Sigmoid colon (tissue), 7 donors: ENCODE measurements at places on chromosomes 2 and 18. TPM values are rescaled to one million over a fixed set of nuclear protein-coding genes. Genes with fewer than 3 reads are reported as not detected.

- no peak for DNase-seq
Measured at GRCh38 chr2:75453384-75454240, 107.1 kb downstream of the EVA1A start.

- DNase-seq = no peak
Measured at GRCh38 chr2:149585166-149585885, 2.2 kb downstream of the MMADHC start.

DNA sequence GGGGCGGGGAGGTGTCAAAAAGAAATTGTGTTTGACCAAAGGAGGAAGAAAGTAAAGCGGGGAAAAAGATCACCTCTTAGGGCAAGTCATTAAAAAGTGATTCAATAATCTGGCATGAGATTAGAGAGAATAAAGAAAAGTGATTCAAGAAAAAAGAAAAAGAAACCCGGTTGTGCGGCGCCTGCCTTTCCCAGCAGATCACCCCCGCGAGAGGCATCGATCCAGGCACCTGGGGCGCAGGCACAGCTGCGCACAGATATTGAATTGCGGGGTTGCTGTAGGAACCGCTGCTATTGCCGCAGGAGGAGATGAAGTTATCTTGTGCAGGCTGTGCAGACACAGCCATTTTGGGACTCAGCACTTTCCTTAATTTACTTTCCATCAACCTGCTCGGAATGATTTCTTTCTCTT, 71.2 kb downstream of the PLB1 start:
- peak; percentile 61 for DNase-seq

DNA sequence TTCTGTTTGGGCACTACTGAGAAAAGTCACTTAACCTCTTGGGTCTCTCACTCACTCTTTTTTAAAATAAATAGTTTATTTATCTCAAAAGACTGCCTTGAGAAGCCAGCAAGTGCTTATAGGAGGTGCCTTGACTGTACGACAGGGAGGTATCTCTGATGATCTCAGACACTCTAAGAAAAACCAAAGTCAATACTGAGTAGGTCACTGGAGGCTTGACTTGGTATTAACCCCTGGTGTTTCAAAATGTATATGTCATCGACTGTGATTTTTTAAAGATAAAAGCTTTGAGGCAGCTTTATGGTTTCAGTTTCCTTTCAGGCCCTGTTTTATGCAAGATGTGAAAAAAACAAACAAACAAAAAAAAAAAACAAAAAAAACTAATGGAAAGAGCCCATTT, 33.7 kb downstream of the MREG start:
- no peak for DNase-seq

- DNase-seq = no peak
Measured at GRCh38 chr2:151297882-151298281, 8.4 kb upstream of the NMI start.

CCDC85A gene
- 3.6 TPM for total RNA-seq

GALNT5 gene
- total RNA-seq = under 0.01 TPM

DNA sequence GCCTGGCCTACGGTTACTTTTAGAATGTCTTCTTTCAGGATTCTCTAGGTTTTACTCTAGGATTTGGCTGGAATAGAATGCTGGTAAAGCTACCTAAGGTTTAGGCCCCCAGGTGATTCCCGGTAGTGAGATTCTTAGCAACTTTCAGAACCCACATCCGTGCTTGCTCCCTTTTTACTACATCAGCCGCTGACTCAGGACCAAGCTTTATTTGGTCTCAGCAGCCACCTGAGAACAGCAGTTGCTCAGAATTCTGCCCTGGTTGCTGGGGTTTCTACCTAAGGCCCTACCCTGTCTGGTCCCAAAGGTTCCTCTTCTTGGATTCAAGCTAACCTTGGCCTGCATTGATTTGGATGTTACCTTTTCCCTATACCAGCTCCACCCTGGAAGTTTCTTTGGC, 36.1 kb upstream of the NDUFV2 start:
- DNase-seq = no peak

DNA sequence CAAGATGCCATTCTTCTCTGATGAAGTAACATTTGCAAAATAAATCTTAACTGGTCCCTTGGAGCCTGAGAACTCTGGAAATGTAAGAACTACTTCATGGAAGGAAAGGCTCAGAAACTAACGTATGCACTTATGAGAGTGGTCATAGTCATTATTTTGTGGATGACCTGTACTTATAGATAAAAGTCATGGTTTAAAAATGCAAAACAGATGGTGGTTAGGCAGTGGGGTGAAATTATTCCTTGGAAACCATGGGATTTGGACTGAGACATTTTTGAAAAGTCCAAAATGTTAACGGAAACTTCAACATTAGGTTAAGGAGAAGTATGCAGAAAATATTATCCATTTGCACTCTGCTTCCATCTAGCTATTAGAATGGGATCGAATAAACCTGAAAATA, 223.0 kb downstream of the ICOS start:
- DNase-seq = no peak

ERBB4 gene
- total RNA-seq = 0.14 TPM

DNA sequence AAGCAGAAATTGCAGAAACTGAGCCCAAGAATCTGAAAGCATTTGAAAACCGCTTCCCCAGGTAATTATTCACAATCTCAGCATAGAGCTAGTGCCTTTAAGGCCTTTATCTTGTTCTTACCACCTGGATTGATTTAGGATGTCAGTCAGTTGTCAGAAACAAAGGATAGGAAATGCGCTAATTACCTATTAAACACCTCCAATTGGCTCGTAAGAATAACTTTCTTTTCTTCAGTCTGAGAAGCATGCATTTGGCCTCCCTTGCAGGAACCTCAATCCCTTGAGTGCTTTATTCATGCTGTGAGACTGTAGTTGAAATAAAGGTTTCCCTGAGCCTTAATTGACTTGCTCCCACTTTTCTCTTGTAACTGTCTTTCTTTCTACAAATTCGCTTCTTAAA, 400.3 kb upstream of the LRATD1 start:
- DNase-seq = no peak

DNA sequence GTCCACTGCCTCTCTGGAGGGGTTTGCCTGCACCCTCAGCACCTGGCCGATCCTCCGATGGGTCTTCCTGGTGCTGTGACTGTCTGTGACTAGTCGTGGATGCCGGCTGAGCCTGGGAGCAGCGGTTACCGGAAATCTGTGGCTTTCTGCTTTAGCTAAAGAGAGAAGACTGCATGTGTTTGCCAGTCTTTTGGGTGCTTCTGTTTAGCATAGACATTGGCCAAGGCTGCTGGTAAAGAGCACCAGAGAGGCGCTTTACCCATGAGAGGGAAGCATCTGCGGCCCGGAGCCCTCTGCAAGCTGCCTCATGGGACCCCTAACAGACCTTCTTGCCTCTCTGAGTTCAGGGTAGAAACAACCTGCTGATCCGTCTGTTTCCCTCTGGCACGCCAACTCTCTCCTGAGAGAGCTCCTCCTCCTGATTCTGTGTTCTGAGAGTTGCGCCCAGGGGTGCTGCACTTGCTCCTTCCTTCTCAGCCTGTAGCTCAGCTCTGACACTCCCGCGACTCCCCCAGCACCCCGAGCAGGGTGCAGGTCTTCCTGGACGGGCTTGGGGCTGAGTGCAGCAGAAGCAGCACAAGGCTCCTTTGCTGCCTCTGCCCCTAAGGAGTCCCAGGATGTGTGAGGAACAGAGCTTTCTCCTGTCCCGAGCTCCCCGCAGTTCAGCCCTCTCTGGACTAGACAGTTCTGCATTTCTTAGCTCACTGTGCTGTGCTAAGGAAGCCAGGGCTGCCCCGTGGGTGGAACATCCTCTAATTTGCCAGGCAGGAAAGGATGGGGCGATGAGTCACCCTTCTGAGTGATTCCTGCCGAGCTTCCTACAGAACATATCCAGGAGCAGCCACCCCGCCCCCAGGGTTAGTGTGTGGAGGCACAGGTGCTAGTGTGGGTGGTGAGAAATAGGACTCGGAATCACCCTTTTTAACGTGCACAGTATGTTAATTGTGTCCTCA, 203.2 kb downstream of the SH3RF3 start:
- peak; percentile 84 for DNase-seq

RTP5 gene
- total RNA-seq = not detected

- no peak for DNase-seq
Measured at GRCh38 chr2:215290980-215291599, 20.8 kb upstream of the ATIC start.

DNA sequence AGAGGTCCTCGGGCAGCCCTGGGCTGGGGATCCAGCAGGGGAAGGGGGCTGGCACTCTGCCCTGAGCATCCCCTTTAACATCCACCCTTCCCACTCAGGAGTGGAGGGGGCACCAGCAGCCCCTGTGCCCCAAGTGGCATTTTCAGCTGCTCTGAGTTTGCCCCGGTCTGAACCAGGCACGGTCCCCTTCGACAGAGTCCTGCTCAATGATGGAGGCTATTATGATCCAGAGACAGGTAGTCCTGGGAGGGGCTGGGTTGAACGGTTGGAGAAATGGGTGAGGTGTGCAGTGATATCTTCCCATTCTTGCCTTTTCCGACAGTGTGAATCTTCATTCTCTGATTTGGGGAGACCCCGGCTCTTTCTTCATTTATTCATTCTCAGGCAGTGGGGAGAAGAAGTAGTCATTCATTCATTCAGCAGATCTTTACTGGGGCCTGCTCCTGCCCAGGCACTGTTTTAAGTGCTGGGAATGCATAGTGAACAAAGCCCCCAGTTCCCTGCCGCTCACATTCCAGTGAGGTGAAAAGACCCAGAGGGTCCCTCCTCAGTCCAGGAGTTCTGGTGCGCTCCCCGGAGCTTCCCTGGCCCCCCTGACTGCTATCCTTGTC, 1.4 kb upstream of the KHK start:
- no peak for DNase-seq

TCF23 gene
- not detected for total RNA-seq

DNA sequence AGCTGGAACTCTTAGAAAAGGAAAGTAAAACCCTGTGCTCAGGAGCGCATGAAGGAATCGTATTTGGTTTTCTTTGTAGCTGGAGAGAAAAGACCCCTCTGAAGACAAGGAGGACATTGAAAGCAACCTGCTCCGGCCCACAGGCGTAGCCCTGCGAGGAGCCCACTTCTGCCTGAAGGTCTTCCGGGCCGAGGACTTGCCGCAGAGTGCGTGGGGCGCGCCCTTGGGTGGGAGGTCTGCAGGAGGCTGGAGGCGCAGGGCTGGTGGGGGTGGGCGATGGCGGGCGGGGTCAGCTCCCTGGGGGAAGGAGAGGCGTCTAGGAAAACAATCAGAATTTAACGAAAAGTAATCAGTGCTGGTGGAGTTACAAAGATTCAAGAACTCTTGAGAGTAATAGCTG, 72.8 kb downstream of the DYSF start:
- no peak for DNase-seq

DNA sequence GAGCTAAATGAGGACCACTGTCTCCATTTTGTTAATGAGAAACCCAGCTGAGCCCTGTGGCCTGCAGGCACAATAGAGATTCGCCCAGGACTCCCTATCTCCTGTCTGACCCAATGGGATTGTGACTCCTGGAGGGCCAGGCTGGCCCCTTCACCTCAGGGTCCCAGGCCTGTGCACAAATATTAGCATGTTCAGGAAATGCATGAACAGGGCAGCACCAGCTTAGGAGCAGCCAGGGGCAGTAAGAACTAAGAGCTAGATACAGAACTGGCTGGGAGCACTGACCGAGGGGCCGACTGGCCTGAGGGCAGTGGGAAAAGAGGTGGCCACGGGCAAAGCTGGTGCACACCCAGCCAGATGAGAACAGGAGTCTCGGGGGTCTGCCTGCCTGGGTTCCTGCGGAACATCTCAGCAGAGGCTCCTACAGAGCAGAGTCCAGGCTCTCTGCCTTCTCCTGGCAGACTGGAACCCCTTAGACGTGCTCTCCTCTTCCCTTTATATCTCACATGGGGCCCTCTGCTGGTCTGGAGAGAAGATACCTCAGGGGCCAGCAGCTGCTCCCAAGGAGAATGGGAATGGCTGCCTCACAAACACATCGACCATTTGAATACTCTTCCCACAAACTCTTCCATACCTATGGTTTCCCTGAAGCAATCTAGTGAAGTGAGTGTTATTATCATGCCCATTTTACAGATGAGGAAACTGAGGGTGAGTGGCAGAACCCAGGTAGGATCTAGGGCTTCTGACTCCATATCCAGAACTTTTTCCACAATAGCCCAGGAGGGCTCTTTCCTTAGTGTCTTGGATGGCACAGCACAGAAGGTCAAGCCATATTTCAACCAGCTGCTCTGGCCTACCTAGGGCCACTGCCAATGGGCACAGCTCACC, 77.6 kb upstream of the OTOF start:
- peak; percentile 30 for DNase-seq

GRCh38 chr2:239158641-239159475, 242.0 kb downstream of the HDAC4 start:
- DNase-seq = peak; percentile 61

UGT1A5 gene
- total RNA-seq = not detected

DNA sequence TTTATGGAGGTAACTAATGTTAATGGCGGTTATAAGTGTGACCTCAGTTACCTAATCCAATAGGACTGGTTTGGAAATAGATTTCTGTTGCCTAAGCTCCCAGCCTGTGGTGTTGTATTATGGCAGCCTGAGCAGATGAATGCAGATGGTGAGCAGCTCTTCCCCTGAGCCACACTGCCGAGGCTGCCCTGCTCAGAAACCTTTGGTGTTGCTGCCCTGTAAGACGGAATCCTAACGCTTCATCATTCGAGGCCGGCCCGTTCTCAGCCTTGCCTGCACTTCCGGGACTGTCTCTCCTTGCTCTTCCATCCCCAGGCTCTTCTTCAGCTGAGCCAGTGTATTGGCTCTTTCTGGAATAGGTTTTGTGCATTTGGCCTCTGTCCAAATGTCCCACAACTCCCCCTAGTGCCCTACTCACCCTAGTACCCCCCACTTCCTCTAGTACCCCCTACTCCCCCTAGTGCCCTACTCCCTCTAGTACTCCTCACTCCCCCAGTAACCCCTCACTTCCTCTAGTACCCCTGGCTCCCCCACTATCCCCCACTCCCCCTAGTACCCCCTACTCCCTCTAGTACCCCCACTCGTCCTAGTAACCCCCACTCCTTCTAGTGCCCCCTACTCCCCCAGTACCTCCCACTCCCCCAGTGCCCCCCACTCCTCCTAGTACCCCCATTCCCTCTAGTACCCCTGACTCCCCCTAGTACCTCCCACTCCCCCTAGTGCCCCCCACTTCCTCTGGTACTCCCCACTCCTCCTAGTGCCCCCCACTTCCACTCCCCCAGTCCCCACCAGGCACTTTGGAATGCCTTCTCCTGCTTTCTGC, 106.0 kb upstream of the TAF1B start:
- no peak for DNase-seq

- DNase-seq = no peak
Measured at GRCh38 chr2:30213907-30214463, 17.3 kb upstream of the LBH start.

DNA sequence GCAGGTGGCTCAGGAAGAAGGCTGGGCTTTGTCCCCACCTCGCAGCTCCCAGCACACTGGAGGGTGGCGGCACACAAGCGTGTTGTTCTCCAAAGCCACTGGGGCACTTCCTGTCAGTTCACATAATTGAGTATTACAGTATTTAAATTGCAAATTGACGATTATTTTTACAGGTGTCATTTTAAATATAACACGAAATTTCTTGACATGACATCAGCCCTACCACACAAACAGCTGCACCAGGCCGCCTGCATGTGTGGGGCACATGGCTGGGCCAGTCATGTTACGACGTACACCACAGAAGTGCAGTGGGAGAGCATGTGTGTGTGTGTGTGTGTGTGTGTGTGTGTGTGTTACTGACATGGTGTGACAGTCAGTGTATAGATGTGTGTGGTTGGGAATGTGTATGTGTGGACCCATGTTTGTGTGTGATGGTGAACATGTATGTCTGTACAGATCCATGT, 155.6 kb downstream of the TTC32 start:
- DNase-seq = no peak

PARD3B gene
- total RNA-seq = 42.5 TPM
